ENCODE measurements at places on chromosomes 5 and 9.

- DNase-seq: no peak
Measured at GRCh38 chr9:88673886-88674285, 138.9 kb downstream of the NXNL2 start.

- DNase-seq: no peak
Measured at GRCh38 chr5:130762031-130762430, 403.0 kb downstream of the HINT1 start.

- DNase-seq: no peak
Measured at GRCh38 chr5:111961862-111962261, 204.9 kb upstream of the NREP start.

DNA sequence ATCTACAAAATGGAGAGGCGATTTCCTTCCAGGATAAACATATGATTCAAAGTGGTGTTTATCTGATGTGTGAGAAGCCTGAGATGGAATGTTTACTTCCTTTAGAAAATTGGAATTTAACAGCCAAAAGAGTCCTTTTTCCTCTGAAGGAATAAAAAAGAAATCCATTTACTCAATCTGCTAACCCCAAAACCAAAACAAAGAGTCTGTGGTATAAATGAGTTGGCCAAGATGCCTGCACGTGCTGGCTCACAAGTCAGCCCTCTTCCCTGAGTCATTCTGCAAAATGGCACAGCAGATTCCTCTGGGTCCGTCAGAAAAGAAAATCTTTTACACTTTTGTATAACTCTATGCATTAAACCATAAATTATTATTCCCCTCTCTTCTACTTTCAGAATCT is 60.8 kb downstream of the EBF1 start:
- DNase-seq: no peak

DNA sequence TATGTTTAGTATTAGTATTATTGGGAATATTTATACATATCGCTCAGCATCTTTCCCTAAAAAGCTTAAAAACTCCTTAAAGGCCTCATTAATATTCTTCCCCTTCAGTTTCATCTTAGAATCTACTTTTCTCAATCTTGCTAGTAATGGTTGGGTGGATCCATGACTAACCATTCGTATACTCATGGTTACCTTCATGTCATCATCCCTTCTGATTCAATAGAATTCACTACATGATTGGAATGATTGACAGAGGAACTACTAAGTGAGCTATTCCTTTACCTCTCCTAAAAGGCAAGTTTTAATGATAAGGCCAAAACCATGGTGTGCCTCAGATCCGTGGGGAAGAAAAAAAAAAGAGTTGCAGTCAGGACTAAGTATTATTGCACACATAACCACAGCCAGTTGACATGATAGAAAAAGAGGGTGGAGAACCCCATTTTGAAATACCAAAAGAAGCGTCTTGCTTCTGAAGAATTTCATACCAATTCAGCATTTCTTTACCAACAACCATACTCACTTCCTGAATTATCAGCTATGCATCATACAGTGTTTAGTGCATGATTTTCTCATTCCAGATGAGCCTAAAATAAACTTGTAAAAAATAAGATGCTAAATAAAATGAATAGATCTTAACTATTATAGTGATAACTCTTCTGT is 624.6 kb downstream of the PDE4D start:
- no peak for DNase-seq

DNA sequence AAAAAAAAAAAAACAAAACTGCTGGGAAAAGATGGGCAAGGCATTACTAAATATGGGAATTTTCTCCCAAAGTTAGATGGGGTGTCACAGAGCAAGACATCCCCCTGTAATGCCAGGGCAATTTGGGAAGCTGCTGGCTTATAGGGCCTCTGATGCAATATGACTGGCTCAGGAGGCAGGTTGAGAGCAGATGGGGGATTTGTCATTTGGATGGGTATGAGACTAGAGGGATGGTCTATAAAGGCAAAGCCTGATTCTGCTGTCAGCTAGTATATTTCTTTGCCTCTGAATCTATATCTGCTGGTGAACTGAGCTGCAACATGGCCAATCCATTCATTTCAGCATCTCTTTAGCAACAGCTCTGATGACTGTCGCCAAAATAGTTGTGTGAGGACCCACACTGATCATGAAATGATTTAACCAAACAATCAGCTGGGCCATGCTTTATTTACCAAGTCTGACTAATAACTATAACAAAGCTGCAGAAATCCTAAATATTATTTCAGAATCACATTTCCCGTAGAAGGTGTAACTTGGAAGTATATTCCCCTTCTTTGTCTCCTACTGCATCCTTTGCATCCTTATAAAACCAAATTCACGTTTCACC is 455.1 kb upstream of the ZNF608 start:
- no peak for DNase-seq

GRCh38 chr5:181156758-181157157 is 9.4 kb downstream of the OR2V2 start:
- no peak for DNase-seq

DNA sequence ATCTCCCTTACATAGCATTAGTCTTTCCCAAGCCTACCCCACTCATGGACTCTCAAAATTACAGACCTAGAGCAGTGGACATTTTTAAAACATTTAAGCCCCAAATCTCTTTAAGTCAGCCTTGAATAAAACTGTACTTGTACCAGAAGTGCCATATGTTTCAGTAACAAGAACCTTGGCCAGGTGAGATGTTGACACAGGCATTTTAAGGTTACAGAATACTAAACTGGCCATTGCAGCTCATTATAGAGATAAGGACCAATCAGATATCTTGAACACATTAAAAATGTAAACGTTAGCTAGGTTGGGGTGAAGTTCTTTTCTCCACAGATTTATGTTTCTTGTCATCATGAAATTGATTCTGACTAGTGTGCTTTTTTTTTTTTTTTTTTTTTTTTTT is 103.8 kb upstream of the MIER3 start:
- DNase-seq: no peak

DNA sequence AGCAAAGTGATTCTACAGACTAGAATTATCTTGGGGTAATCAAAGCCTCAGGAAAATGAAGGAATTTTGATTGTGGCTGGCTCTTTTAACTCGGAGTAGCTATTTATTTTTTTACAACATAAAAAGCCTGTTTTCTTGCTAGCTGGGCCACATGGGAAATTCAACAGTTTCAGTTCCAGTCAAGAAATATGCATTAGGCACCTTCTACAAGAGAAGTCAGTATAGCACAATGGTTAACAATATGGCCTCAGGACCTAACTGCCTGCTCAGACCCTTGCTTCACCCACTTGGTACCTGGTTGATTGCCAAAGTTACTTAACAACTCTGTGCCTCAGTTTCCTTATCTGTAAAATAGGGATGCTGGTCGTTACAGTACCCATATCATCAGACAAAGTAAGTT is 586.2 kb downstream of the ZNF608 start:
- no peak for DNase-seq

DNA sequence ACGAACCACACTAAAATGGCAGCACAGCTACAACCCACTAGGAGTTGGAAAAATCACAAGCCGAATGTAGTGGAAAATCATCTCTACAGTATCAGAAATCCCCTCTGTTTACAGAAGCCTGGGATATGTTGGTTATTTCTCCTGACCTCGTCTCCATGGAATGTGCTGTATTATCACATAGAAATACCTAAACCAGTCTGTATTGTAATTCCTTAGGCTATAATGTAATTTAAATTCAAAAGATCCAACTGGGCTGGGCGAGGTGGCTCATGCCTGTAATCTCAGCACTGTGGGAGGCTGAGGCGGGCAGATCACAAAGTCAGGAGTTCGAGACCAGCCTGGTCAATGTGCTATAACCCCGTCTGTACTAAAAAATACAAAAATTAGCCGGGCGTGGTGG is 244.8 kb upstream of the MPDZ start:
- DNase-seq: no peak

GRCh38 chr9:33354651-33355211 is 47.6 kb downstream of the AQP7 start:
- DNase-seq: no peak

DNA sequence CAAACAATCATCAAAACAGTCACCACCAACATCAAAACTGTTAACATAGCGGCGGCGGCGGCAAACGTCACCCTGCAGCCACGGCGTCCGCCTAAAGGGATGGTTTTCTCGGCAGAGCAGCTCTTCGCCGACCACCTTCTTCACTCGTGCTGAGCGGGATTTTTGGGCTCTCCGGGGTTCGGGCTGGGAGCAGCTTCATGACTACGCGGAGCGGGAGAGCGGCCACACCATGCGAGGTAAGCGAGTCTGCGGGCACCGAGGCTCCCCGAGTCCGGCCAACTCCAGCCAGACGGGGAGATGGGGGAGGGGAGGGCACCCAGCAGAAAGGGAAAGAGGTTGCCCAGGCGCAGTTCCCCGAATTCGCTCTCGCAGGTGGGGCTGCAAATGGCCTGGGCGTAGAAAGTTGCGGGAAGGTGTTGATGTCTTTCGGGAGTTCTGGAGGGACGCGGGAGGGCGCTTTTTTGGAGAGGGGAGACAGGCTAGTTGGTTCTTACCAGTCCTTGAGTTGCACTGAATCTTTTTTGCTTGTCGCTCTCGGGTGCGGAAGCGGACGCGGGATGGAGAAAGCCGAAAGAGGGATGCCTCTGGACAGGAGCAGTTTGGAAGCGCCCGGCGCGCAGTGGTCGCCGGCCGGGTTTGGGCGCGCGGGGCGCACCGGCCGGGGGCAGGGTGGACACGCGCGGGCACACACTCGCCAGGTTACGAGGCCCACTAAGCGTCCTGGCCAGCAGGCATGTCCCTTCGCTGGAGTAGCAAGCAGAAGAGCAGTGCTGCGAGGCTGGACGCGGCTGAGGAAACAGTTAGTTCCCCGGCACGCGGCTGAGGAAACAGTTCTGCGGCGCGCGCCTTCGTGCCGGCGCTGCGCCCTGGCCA is 849 bp downstream of the RORB start:
- DNase-seq: no peak

GRCh38 chr5:64418013-64418412 is 87.8 kb upstream of the RGS7BP start:
- no peak for DNase-seq

DNA sequence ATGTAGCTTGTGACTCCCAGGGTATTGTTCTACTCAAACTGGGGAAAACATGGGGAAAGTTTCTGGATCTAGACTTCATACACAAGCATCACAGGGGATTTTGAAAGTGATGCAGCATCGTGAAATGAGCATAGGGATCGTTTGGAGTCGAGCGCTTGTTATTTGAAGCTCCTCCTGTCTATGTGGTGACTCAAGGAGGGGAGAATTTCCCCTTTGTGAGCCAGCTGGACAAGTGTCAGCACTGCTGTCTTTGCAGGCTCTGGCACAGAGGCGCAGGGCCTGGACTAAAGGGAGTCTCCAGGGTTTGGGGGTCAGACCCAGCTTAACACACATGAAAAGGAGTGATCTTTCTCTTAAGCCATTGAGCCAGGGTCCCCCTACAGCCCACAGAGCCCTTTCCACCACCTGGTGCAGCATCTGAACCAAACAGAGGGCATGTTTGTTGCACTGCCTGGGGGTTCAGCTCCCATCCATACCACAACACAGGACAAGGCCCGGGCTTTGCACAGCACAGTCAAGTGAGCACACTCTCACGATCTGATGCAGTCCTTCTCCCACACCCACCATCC is 51.0 kb downstream of the IRF1 start:
- peak; percentile 36 for DNase-seq

DNA sequence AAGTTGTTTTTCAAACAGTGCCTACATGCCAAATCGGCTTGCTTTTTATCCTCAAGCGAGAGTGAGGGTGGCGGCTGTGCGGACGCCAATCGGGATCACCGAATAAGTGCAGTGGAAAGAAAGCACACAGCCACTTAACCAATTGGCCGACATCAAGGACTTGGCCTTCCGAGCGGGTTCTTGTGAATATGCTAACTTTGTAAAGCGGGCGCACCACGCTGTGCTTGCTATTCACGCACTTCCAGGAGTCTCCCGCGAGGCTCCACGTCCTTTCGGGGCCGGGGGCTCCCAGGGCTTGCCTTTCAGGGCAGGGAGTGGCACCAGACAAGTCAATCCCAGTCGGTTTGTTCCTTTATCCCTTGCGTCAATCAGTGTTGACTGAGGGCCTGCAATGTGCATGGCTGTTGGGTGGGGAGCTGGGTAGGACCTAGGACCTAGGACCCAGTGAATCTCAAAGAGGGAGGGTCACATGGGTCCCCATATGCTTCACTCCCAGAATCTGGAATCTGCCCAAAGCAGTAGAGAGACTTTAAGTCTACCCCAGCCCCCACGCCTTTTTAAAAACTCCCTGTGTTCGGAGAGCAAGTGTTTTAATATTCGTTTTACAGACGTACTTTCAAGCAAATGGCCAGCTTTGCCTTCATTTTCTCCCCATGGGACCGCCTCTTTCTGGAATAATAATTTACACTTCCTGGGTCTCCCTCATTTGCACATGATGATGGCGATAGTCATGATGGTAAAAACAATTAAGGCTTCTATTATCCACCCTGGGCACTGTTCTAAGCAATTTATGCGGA is 2.0 kb upstream of the GCNT4 start:
- no peak for DNase-seq

DNA sequence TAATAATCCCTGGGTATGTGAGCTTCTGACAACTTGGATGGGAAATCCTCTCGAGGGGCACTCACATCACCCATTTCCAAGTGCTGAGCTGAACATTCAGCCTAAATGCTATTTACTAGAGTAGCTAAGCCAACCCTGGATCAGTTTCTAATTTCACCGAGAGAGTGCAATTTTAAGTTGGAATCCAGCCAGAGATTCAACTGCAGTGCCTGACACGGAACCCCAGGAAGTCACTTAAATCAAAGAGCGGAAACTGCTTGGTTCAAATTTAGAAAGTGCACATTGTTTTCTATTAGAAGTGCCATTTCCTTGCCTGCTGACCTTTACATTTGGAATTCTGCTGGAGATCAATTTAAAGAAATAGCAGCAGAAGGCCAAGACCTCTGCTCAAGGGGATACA is 8.8 kb downstream of the SPRY4 start:
- no peak for DNase-seq

GRCh38 chr5:147187099-147187540 is 47.7 kb upstream of the STK32A start:
- DNase-seq: no peak

GRCh38 chr9:83027153-83027891 is 35.6 kb downstream of the RASEF start:
- DNase-seq: peak; percentile 87

DNA sequence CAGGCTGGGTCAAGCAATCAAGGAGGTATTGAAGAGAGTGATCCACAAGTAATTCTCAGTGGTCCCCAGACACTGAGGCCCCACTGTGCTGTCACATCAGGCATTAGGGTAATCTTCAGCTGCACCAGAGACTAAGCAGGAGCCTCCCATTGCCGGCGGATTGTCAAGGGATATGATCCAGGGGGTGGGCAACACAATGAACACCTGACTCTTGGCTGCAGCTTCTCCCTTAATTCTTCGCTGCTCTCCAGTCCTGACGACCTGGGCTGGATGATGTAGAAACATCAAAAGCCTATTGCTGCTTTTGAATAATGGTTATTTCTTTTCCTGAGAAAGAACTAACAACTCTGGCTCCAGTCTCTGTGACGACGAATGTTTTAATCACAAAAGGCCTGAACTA is 78.4 kb upstream of the IFNK start:
- DNase-seq: no peak

GRCh38 chr5:108381350-108381953 is 446 bp downstream of the FBXL17 start:
- no peak for DNase-seq

- DNase-seq: no peak
Measured at GRCh38 chr5:1636981-1637638, 113.3 kb upstream of the LPCAT1 start.

- DNase-seq: no peak
Measured at GRCh38 chr5:72552041-72552557, 44.9 kb upstream of the ZNF366 start.
